ENCODE measurements at places on chromosomes 4 and X.

DNA sequence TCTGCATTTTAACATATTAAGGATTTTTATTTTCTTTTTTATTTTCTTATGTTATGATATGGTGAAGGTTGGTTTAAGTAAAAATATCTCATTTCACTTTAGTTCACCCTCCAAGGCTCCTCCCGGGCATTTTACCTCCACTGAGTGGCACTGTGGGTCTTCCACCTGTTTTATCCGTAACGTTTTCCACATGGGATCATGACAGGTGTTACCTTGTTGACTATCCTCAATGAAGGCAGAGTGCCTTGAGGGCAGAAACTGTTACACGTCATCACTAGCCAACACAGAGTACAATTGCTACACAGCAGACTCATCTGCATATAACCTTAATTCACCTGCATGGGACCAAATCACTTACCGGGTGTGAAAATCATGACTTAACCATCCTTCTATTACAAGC, 105.8 kb downstream of the GEMIN8 start:
- DNase-seq, result no peak

- no peak for DNase-seq
These were observed 87.3 kb downstream of the ADGRG4 start for GRCh38 chrX:136387951-136388502.

DNA sequence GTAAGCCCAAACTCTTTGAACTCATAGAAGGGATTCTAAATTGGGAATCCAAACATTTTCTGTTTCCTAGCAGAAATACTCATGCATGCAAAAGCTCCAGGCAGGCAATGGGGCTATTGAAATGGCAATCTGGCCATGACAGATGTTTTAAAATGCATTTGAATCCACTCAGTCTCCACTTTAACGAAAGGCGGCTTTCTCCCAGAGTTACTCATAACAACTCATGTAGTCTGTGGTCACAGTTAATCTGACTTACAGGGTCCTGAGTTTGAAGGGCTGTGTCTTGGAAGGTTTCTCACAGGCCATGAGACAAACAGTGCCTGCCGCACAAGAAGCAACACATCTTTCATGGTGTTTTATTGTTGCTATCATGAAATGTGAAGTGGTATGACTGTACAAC, 185.7 kb downstream of the AMELX start:
- no peak for DNase-seq

GRCh38 chr4:82787342-82787741, 11.3 kb downstream of the SCD5 start:
- no peak for DNase-seq

DNA sequence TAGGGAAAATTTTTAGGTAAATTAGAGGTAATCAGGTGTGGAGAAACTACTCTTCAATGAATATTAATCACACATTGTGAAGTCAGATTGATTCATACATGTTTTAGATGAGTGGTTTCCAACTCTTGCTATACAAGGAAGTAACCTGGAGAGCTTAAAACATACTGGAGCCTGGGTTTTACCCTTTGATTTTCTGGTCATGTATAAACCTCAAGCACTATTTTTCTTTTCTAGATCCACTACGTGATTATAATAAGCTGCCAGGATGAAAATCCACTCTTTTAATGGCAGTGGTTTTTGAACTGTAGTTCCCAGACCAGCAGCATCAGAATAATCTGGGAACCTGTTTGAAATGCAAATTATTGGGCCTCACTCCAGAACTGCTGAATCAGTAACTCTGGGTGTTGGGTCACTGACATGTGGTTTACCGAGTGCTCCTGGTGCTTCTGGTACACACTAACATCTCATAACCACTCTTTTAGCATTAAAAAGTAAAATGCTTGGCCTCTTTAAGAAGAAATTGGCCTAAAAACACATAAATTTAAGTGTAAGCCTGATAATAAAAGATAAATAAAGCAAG, 63.4 kb downstream of the DCAF12L1 start:
- no peak for DNase-seq

DNA sequence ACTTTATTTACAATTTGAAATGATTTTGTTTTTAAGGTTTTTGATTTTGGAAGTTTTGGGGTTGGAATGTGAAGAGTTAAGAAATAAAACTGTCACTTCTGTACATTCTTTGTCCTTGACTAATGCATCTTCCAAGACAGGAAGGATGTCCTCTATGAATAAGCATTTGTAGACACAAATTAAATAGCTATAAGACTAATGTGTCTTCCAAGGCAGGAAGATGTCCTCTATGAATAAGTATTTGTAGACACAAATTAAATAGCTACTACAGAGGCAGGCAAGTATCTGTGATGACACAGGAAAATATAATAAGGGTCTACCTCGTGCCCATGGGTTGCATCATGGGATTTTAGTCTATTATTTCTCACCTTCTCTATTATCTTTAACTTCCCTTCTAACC, 14.5 kb downstream of the PRSS48 start:
- DNase-seq, result no peak

GRCh38 chr4:15244354-15244753, 183.5 kb upstream of the C1QTNF7 start:
- DNase-seq, result no peak

DNA sequence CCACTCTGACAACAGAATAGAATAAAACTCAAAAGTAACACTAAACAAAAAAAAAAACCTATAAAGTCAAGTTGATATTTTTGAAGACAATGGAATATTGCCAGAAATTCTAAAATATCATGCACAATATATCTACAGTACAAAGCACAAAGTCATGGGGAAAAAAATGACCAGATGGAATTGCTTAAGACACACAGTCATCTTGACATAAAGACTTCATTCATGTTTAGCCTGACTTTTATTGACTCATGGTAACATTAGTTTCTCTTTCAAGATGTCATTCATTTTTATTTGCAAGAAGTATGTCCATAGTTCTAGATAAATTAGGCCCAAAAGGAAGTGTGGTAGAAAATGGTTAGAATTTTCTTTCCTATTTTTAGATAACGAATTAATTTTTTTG, 259.1 kb downstream of the CAMK2D start:
- DNase-seq, result no peak

- DNase-seq, result no peak
These were observed 12.8 kb downstream of the TBC1D9 start for GRCh38 chr4:140743194-140743931.

DNA sequence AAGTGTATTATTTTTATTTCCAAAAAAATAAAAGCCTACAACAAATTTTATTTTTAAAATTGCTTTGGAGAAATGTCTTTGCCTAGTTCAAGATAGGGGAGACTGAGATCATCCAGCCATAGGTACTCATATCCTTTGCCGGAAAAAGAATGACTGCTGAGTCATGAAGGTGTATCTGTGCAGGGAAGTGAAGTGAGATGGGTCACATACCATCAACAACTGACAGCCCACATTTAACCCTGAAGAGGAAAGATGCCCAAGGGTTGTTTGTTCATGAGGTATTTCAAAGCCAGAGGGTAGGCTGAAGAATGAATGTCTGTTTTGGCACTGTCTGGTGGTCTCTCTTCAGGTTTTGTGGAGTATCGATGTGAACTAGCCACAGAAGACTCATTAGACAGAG, 106.7 kb upstream of the TTC29 start:
- no peak for DNase-seq

DNA sequence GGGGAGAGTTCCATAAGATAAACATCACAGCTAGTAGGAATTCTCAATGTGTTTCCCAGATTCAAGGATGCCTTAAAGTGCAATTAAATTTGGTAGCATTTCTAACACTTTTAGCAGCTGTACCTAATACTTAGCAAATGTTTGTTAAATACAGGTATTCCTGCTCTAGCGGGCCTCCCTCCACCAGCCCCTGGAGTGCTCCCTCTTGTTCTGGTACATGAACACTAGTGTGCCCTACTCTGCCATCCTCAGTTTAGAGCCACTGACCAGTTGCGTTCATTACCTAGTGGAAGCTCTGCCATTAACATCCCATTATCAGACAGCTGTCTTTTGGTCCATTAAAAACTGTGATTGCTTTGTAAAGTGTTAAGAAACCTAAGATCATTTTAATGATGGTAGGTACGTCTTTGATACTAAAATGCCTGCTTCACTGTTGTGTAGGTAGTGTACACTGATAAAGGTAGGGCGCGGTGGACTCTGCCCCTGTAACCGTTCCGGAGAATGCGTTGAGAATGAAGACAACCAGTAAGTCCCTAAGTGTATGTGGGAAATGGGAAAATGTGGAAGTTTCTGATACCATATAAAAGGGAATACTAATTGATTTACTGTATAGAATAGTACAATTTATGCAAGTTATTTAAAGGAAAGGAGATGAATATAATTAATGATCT, 21.7 kb downstream of the KIAA0232 start:
- DNase-seq, result no peak

GRCh38 chr4:103144926-103145325, 45.3 kb upstream of the BDH2 start:
- DNase-seq, result no peak

DNA sequence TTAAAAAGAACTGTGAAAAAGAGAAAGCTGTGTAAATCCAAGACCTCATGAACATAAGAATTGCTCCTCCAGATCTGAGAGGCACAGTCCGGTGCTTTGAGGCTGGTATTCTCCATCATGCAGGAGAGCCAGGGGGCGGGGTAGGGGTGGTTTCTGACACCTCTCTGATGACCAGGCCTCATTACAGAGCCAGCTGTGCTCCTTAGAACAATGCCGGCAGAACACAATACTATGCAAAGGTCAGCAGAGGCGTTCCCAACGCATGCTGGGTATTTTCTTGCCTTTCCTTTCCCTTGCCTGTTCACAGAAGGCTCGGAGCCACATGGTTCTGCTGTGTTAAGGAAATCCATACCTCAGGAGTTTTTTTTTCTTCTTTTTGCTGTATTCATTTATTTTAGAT, 91.2 kb upstream of the SOD3 start:
- no peak for DNase-seq

GRCh38 chr4:4861390-4862018, 2.0 kb downstream of the MSX1 start:
- no peak for DNase-seq

GRCh38 chrX:34901761-34902160, 40.8 kb upstream of the FAM47B start:
- no peak for DNase-seq

- no peak for DNase-seq
These were observed 3.4 kb downstream of the GLUD2 start for GRCh38 chrX:121050781-121051180.

DNA sequence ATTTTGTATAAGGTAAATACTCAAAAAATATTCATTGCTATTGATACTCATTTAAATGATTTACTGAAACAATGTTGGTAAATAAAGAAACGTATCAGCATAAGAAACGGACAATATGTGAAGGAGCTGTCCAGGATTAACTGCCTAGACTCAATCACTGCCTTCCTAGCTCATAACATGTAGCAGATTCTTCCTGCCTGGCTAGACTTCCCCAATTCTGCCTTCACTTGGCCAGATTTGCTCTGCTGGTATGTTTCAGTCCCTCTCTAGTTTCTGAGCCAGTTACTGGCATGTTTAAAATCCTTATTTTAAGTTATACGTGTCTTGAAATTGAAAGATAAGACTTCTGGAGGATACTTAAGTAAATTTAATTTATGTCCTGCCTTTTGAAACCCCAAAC, 740.3 kb downstream of the CENPC start:
- DNase-seq, result no peak

DNA sequence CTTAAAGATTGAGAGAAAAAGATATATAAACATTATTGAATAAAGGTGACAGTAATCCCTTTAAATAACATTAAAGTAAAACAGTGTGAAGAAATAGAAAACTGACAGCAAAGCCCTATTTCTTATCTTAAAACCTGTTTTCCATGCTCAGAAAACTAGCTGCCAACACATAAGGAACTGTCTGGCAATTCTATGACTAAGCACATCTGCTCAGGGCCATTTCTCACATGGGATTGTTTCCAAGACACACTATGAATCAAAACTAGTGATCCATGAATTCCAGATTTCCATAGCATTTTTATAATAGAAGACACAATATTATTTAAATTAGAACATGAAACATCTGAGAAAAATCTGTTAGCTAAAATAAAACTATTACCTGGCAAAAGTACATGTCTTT, 113.4 kb downstream of the SCLT1 start:
- no peak for DNase-seq

GRCh38 chr4:71944956-71945355, 86.8 kb upstream of the NPFFR2 start:
- no peak for DNase-seq

GRCh38 chr4:163070023-163070422, 96.7 kb downstream of the NAF1 start:
- no peak for DNase-seq

- no peak for DNase-seq
These were observed 61.3 kb downstream of the CENPC start for GRCh38 chr4:67483868-67484602.

GRCh38 chrX:150438165-150438564, 75.0 kb downstream of the MAMLD1 start:
- DNase-seq, result no peak

DNA sequence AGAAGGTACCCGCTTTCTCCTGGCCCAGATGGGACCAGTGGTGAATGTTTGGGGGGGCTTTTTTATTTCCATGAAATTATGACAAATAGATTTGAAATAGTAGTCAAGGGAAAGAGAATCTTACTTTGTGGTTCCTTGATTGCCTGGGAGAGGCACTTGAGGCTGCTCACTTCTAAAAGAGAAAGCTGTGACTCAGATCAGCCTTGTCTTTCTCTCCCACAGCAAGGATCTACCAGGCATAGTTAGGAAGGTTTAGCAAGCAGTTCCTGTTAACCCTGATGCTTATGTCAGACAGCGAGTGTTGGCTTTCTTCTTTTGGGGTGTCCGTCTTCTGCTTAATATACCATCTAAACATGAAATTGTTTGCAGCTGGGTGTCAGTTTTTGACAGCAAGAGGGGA, 114.5 kb downstream of the TSPAN7 start:
- no peak for DNase-seq

GRCh38 chr4:172412851-172413580, 599.8 kb downstream of the GALNTL6 start:
- no peak for DNase-seq

DNA sequence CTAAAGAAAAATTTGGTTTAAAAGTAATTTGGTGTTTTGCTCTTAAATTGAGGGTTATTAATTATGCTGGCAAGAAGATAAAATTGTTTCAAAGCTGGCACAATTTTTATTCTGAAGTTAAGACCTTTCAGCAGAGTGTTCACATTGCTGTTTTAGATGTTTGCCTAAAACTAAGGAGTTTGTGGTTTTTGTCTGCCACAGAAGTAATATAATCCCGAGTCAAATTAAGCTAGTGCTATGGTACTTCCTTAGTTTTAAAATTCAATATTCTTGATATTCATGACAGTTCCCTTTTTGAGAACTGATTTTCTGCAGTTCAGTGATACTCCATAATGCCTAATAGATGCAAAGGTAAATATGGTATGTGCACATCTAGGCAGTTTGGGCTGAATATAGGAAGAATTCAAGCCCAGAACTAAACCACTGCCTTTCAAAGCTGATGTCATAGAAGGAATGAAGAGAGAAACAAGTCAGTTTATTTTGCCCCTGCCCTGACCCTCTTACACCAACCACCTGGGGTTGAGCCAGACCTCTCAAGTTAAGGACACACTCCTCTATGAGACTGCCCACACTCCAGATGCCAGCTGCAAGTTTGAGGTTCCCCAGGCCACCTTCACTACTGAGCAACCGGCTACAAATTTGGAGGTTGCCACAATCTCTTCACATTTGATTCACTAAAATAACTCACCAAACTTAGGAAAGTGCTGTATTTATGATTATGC, 32.1 kb upstream of the VEGFC start:
- no peak for DNase-seq

All from stimulated activated CD4-positive, alpha-beta T cell treated with anti-CD3 and anti-CD28 coated beads, Interleukin-1b, Interleukin-23, amount 100 ng/mL, for 1 hour (primary cell).